ENCODE measurements at places on chromosomes 11 and 22.

- no peak for DNase-seq
Observed at GRCh38 chr11:33941637-33942160, 49.8 kb upstream of the LMO2 start.

GRCh38 chr11:126483621-126484195 lies 128.2 kb downstream of the ST3GAL4 start:
- DNase-seq, result no peak

GRCh38 chr11:27397624-27398399 lies 34.8 kb upstream of the CCDC34 start:
- DNase-seq, result no peak

DNA sequence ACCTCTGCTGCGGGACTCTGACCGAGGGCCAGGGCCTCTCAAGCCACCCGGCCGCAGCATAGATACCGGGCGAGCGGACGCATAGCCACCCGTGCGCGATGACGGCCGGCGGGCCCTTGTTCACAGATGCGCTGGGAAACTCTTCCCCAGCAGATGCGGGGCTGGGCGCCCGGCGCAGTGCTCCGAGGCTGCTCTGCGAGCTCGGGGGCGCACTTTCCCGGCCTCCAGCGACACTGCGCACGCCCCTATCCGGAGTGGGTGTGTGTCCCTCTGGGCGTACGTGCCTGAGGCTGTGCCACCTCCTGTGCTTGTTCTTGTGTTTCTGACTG lies 104.7 kb upstream of the E2F8 start:
- no peak for DNase-seq

DNA sequence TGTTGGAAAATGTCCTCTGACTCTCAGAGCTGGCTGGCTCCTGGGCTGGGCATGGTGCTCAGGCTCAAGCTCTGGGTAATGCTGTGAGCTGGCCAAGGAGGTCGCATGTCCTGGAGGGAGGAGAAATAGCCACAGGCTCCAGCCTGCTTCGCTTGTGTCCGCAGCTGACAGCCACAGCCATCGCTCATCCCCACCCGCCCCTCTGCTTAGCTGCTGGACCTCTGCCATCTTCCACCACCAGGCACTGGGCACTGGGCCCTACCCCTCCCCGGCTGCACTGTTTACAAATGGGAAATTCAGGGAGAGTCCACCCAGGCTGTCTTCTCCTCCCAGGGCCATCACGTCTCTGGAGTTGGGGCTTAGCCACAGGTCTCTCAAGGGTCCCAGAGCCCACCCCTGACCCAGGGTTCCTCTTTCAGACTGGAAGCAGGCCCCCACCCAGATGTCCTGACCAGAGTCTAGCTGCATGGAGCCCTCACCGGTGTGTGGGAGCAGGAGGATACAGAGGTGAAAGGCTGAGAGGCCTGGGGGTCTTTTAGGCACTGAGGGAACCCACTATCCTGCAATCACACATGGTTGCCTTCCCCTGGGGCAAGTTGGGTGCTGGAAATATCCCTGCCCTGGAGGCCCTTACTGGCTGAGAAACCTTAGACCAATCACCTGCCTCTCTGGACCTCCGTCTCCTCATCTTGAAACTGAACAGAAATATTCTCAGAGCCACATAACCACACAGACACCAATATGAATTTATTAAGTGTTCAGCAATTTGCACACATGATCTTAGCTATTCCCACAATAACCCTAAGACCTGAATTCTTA lies 62.7 kb downstream of the CD82 start:
- DNase-seq, result no peak

GRCh38 chr11:44277196-44278090 lies 32.5 kb downstream of the ALX4 start:
- DNase-seq, result no peak

GRCh38 chr11:122334546-122335339 lies 218.7 kb upstream of the BLID start:
- no peak for DNase-seq

- peak; percentile 74 for DNase-seq
Observed at GRCh38 chr11:66267379-66268243, 828 bp upstream of the RAB1B start.

GRCh38 chr11:16287630-16288280 lies 68.6 kb downstream of the SOX6 start:
- no peak for DNase-seq

Data from stimulated activated CD4-positive, alpha-beta T cell treated with anti-CD3 and anti-CD28 coated beads, TNF-alpha, amount 100 ng/mL, for 24 hours (primary cell).